ENCODE measurements at places on chromosomes 7 and 10. TPM values are rescaled to one million over a fixed set of nuclear protein-coding genes. Genes with fewer than 3 reads are reported as not detected.

Gene FXYD4
- total RNA-seq, result not detected

Gene ZP3
- 1.3 TPM for total RNA-seq

DNA sequence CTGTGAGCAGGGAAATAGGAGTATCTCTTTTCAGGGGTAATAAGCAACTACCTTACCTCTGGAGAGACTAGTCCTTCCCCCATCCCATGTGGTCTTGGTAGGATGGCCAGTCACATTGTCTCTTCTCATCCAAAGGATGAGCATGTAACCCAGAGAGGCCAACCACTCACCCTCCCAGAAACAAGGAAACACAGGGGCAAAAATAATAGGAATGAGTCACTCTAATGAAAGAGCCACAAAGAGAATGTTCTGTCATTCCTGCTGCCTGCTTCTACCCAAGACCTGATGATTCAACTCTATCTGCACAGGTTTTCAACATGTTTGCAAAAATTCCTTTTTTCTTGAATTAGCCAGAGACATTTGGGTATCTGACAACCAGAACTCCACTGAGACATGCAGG is 99.3 kb upstream of the NFE2L3 start:
- DNase-seq, result no peak

DNA sequence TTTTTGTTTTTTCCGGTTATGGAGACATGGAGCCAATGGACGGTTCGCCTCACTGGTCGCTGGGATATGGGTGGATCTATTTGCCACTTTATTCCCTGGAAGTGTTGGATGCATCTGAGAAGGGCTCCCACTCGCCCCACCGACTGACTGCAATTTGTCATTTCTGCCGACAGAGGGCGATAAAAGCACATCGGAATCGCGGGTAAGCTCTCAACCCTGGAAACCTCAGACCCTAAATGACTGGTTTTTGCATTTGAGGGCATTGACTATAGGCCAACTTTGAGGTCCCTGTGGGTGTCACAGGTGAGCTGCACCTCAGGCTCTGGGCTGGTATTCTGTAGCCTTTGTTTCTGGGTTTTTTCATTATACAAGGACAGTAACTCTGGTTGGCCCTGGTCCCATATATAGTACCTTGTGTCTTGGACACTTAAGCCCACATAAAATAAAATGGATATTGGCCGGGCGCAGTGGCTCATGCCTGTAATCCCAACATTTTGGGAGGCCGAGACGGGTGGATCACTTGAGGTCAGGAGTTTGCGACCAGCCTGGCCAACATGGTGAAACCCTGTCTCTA is 11.9 kb upstream of the OPALIN start:
- no peak for DNase-seq

- no peak for DNase-seq
These were observed 244.2 kb upstream of the YAE1 start for GRCh38 chr7:39321909-39322498.
